ENCODE measurements at places on chromosomes 13 and 19.
A peak's percentile ranks its signal among the peaks of the same experiment; 100 is the strongest.

GRCh38 chr19:30719999-30720345 is 347.8 kb downstream of the ZNF536 start:
- no peak for DNase-seq

DNA sequence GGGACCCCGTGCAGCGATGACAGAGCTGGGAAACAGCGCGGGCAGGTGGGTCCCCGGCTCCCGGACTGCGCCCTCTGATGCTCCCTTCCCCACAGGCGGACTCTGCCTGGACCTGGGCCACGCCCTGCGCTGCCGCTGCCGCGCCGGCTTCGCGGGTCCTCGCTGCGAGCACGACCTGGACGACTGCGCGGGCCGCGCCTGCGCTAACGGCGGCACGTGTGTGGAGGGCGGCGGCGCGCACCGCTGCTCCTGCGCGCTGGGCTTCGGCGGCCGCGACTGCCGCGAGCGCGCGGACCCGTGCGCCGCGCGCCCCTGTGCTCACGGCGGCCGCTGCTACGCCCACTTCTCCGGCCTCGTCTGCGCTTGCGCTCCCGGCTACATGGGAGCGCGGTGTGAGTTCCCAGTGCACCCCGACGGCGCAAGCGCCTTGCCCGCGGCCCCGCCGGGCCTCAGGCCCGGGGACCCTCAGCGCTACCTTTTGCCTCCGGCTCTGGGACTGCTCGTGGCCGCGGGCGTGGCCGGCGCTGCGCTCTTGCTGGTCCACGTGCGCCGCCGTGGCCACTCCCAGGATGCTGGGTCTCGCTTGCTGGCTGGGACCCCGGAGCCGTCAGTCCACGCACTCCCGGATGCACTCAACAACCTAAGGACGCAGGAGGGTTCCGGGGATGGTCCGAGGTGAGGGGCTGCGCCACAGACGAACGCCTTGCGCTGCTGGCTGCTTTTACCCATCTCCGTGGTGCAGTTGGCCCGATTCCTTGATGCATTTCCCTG is 7.8 kb upstream of the SELENOV start:
- DNase-seq = peak; percentile 64

DNA sequence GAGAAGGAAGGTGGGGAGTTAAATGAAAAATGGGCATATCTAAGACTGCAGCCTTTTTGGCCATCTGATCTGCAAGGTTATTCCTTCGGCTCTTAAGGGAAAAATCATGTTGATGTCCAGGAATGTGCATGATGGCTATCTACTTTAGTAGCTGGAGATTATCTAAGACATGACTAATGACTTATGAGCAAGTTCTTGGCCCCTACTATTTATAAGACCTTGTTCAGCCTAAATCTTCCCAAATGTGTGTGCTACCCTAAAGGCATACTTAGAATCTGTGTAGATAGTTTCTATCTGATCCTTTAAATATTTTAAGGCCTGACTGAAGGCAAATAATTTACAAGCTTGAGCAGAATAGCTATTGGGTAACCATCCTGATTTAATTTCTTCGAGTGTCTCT is 41.8 kb upstream of the CD177 start:
- no peak for DNase-seq

- no peak for DNase-seq
Measured at GRCh38 chr13:23744315-23744714, 144.9 kb downstream of the MIPEP start.

GRCh38 chr19:18660051-18660910 is 23.2 kb upstream of the CRTC1 start:
- no peak for DNase-seq

- no peak for DNase-seq
Measured at GRCh38 chr13:62931853-62932252, 1516.2 kb upstream of the PCDH20 start.

GRCh38 chr13:47337781-47338507 is 441.1 kb upstream of the HTR2A start:
- no peak for DNase-seq

DNA sequence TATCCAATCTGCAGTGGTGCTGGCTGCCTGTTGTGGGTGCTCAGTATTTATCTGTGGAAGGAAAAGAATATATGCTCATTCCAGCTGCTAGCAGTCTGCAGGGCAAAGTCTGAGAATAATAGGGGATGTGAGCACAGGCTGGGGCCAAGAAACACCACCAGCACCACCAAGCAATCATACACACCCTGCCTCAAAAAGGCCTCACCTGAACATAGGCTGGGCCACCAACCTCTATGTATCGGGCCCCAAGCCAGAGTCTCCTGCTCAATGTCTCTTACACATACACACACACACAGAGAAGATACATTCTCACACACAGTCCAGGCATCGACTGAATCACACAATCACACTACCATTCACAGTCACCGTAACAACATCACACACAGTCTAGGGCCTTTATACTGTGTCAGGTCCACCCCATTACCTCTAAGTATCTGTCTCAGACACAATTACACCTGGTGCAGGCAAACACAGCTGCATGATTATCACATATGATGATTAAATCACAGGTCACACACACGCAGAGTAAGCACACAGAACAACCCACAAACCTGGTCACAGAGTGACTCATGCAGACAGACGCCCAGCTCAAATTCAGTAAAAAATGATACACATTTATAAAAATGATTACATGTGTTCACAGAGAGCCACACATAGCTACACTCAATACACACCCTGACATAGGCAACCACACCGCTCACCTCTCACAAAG is 1.3 kb upstream of the ZSCAN22 start:
- DNase-seq = no peak

DNA sequence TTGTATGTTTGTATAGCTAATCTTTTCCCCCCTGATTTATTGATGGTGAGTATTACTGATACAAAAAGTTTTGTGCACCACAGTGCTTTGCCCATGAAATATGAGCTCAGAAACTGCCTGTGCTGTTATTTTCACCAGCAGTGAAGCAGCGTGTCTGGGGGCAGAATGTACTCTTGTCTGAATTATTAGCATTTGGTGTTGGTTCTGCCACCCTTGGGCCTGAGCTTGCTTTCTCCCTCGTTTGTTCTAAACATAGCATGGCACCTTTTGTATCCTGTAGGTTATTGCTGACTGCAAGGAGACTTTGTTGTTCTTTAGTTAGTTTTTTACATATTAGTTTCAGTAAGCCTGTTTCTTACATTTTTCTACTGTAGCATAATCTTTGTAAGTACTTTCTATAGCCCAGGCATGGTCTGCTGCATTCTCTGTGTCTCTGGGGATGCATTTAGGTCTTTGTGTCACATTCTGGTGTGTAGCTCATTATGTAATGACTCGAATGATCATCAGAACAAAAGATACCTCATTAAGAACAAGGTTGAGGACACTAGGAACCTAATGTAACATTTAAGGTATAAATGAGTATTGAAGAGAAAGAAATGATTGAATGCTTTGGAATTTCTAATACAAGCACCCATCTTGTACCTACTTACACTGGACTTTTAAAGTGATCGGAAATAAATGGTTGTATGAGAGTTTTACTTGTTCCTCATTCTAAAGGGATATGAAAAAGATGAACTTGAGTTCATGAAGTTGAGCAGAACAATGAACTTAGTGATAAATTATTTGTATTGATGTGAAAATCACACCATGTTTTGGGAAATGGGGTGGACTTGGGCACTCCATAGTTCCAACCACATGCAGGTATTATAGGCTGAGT is 50.3 kb upstream of the GPI start:
- DNase-seq = no peak

DNA sequence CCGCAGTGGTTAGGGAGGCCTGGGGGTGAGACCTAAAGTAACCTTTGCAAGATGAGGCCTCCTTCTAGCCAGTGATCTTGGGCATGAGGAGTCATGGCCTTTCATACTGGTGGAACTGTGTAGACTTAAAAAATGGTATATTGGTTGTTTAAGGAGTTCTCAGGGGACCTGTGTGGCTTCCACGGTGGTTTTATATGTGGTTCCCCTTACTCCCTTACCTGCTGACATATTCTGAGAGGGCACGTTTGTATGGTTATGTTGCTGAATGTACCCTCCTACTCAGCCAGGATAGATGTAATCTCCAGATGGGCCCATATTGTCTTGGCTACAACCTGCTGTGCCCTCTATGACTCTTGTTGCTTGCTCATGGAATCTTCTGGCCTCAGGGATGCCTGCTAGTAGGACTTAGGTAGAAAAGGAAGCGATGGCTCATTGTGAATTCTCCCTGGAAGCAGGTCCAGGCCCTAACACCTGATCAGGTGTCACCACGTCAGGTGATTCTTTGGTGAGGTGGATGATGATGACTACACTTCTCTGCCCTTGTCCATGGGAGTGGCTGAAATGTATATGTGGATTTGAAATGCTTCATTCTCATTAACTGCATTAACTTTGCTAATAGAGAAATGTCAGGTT is 1.8 kb downstream of the ZNF460 start:
- DNase-seq = no peak

DNA sequence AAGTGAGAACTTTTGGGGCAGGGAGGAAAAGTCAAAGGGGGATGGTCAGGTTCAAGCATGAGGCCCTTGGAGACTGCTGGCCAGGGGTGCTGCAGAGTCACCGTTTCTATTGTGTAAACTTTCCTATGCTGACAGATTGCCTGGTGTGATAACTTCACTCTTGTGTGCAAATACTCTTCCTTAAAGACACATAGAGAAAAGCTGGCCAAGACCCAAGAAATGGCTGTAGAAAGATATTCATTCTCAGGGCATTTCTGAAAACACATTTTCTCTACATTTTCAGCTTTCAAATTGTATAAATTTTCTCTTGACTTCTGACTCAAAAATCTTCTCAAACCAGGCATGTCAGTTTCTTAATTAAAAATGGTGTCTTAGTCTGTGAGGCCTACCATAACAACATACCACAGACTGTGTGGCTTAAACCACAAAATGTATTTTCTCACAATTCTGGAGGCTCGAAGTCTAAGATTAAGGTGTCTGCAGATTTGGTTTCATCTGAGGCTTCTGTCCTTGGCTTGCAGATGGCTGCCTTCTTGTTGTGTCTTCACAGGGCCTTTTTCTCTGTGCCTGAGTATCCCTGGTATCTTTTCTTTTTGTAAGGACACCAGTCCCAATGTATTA is 304.5 kb downstream of the KCNRG start:
- no peak for DNase-seq

DNA sequence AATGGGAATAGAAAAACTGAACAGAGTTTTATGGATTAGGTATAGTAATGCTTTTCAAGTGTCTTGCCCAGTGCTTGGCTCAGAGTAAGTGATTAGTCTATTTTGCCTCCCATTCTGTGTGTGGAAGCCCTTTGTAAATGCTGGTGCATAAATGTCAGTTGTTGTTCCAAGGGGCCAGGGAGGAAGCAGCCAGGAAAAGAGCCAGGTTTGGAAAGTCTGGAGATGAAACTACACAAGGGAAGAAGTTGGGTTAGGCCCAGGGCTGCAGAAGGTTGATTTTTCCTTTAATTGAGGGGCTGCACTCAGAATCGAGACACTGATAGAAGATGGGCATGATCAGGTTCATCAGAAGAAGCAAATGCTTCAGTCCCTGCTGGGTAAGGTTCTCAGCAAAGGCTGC is 484.0 kb downstream of the OLFM4 start:
- no peak for DNase-seq

- DNase-seq = no peak
Measured at GRCh38 chr19:1880611-1881392, 4.5 kb downstream of the ABHD17A start.

DNA sequence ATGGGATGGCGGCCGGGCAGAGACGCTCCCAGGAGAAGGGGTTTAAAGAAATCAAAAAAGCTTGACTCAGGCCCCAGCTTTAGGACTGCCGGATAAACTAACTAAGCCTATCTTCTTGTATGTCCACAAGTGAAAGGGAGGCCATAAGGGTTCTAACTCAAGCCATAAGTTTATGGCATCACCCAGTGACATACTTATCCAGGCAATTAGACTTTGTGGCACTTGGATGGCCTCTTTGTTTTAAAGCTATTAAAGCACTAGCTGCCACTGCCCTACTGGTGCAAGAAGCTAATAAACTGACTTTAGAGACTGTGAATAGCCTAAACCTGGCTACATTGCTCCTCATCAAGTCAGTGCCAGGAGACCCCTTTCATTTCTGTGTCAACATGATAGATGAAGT is 102.0 kb downstream of the ZNF429 start:
- DNase-seq = no peak
